ENCODE measurements at places on chromosomes 5 and 9.
A peak's percentile ranks its signal among the peaks of the same experiment; 100 is the strongest.

DNA sequence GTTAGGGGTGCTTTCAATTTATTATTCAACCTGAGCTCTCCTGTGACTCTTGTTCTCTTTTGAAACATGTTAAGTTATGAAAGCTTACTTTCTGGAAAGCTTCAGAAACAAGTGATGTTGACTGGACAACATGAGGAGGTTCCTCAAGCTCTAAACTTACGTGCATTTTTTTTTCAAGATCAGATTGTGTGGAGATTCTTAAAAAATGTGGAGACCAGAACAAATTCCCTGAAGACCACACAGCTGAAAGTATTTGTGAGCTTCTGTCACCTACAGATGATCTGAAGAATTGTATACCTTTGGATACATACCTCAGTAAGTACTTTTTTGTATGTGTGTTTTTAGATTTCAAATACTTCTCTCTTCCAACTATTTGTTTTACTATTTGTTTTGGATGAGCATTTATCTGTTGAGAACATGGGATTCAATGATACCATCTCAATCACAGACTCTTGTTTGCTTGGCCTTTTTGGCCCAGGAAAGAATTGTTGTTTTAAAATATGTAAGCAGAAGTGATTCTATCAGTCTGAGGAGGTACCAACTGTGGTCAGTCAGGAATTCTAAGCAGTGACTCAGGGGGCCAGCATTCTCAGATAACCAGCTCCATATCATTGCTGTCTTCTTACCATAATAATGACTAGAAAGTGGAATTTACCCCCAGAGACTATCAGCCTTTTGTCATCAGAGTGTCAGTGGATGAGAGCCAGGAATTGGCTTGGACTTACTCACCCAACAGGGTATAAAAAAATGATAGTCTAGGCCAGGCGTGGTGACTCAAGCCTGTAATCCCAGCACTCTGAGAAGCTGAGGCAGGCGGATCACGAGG, 34.4 kb upstream of the GLIPR2 start:
- DNase-seq, result peak; percentile 80

DNA sequence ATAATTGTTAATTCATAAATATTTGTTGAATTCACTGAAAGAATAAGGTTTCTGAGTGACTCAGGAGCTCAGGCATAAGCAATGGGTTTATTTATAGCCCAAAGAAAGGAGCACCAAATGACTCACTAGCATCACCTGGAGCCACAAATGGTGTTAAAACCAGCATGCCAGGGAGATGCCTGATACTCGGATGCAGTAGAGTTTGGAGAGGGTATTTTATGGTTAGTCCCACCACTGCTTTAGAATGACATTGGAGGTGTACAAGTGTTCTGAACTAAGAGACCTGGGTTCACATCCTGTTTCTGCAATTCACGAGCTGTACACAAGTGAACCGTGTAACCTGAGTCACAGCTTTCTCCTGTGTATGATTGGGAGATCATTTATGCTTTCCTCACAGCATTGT, 25.2 kb downstream of the CCL28 start:
- DNase-seq, result no peak

DNA sequence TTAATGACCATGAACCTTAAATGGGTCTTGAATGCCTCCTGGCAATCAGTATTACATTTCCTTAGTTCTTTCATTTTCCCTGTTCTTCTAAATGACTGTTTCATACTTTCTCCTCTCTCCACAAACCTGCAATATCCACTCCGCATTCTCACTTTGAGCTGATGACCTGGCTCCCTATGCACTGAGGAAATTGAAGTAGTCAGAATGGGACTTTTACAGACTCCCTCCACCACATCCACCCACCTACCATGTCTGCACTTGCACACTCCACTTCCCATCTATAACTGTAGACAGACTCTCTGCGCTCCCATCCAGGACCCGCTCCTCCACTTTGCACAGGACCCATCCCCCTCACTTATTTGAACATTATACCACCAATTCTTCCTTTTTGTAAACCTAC, 36.2 kb upstream of the GZMA start:
- DNase-seq, result no peak

- DNase-seq, result no peak
Observed at GRCh38 chr5:141484310-141484640, 555 bp upstream of the PCDHGC4 start.

GRCh38 chr9:136745389-136746154, 2.8 kb downstream of the LCN6 start:
- no peak for DNase-seq
